Omental fat pad (tissue), 4 donors: ENCODE measurements at places on chromosomes 2 and 18.

- no peak for DNase-seq
These were observed 207.6 kb upstream of the CCDC150 start for GRCh38 chr2:196431957-196432356.

- DNase-seq, result no peak
These were observed 95.5 kb downstream of the ZNF521 start for GRCh38 chr18:25256439-25256838.

DNA sequence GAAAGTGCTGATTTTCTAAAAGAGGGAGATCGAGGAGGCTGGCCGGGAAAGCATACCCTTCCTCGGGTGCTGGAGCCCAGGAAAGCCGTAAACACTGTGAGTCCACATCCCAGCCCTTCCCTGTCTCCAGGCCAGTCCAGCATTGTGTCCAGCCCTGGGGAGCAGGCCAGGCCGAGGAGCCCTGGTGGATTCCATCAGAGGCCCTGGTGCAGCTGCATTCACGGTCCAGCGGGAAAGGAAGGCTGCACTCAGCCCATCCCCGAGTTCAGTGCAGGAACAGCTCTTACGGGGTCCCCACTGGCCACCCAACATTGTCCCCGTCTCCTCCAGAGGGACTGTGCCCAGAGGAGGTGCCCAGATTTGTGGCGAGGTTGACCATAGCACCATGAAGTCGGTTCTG, 218.6 kb downstream of the KLHL29 start:
- no peak for DNase-seq

DNA sequence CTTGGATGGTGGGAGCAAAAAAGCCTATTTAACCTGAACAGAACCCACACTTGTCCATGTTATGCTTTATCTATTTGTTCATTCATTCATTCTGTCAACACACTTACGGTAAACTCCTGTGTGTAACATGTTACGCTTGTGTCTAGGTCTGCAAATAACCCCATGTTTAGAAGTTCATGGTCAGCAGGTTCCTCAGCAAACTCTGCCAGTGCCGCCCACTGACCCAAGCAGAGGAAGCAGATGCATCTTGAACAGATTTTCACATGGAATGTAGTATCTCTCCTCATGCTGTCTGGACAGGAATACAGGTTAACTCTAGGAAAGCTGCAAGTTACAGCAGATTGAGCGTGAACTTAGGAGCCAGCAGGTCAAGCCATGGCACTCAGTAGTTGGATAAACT, 213.7 kb upstream of the COPS8 start:
- no peak for DNase-seq

- no peak for DNase-seq
These were observed 11.0 kb downstream of the NFATC1 start for GRCh38 chr18:79406708-79407107.

GRCh38 chr2:187078297-187078696, 229.3 kb upstream of the ZSWIM2 start:
- DNase-seq, result no peak
